ENCODE measurements at places on chromosomes 16 and 17.

DNA sequence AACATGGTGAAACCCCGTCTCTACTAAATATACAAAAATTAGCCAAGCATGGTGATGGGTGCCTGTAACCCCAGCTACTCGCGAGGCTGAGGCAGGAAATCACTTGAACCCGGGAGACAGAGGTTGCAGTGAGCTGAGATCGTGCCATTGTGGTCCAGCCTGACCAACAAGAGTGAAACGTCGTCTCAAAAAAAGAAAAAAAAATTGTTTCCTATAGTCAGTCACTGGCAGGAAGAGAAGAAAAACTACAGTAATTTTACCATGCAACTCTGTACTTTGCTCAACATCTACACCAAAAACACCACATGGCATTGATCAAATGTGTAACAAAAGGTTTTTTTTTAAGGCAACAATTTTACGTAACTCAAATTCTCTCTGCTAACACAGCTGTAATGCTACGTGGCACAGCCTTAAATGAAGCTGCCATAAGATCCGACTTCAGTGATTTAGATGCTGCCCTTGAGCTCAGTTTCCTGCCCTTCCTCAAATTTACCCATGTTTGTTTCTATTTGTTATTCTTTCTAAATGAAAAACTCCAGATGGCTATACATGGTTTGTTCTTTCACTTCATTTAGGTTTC lies 40.2 kb downstream of the CNOT1 start:
- no peak for DNase-seq

- DNase-seq: no peak
Observed at GRCh38 chr17:81066072-81066471, 31.1 kb downstream of the BAIAP2 start.

DNA sequence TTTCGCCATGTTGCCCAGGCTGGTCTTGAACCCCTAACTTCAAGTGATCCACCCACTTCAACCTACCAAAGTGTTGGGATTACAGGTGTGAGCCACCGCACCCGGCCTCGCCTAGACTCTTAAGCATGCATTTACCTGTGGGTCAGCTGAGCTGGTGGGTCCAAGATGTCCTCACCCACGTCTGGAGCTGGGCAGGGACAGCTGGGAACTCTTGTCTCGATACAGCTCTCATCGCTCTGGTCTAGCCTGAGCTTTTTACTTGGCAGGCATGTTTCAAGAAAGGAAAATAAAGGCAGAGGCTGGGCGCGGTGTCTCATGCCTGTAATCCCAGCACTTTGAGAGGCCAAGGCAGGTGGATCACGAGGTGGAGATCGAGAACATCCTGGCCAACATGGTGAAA lies 56.9 kb upstream of the PHOSPHO1 start:
- no peak for DNase-seq

DNA sequence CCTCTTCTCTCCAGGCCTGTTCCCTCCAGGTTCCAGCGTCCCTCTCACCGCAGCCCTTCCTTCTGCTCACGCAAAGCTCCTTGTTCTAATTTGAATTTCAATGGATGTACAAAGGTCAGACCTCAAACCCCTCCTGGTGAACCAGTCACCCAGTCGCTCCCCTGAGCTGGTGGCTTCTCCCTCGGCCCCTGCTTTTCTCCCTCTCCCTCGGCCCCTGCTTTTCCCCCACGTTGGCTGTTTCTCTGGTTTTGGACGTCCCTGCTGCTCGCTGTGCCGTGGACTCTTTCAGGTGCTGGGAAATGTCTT lies 8.6 kb upstream of the MSLN start:
- no peak for DNase-seq

GRCh38 chr16:30350134-30350871 lies 4.8 kb downstream of the CD2BP2 start:
- no peak for DNase-seq

GRCh38 chr16:87607871-87608270 lies 5.6 kb downstream of the JPH3 start:
- no peak for DNase-seq

GRCh38 chr16:16120382-16121184 lies 102.7 kb downstream of the ABCC6 start:
- DNase-seq: no peak

DNA sequence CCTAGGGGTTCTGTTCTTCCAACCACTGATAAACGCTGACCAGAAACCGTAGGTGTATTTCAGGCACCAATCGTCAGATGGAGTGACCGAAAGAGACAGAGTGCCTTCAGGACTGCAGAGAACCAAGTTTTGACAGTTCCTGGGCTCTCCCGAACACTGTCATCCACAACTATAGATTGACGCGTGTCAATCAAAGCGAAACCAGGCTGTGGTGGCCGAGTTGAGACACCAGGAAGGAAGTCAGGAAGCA lies 11.9 kb upstream of the AURKB start:
- DNase-seq: no peak

All from stimulated activated CD4-positive, alpha-beta T cell treated with anti-CD3 and anti-CD28 coated beads, Interleukin-15, amount 100 ng/mL, for 1 hour (primary cell).